ENCODE measurements at places on chromosomes 5 and 9.
A peak's percentile ranks its signal among the peaks of the same experiment; 100 is the strongest.

DNA sequence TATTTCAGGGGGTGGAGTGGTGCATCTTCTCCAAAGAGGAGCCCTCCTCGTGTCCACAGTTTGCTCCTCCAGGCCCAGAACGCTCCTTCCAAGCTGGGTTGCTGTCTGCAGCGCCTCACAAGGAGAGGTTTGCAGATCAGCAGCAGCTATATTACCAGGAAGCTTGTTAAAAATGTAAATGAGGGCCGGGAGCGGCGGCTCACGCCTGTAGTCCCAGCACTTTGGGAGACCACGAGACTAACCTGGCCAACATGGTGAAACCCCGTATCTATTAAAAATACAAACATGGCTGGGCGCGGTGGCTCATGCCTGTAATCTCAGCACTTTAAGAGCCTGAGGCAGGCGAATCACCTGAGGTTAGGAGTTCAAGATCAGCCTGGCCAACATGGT lies 25.0 kb upstream of the FRMPD1 start:
- no peak for DNase-seq

- DNase-seq = no peak
Measured at GRCh38 chr5:67050125-67050524, 146.5 kb downstream of the CD180 start.

DNA sequence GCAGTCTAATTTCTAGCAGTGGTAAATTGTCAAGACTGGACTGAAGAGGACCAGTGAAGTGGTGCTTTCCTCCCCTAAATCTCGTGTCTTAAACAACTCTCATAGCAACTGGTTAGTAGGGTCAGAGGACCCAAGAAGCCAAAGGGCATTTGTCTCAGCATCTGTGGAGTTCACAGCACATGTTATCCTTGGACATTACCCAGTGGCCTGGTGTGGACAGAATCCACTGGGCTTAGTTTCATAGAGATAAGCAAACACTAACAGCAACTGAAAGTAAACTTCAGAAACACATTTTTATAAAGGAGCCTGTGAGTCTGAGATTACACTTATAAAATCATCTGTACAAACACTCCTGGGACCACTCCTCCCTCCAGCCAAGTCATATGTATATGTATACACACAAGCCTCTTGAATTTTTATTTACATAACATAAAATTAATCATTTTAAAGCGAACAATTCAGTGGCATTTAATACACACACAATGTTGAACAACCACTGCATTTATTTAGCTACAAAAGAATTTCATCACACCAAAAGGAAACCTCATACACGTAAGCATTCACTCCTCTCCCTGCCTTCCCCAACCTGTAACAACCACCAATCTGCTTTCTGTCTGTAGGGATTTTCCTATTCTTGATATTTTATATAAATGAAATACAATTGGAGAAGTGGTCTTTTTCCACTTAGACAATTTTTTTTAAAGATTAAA lies 457.8 kb downstream of the RASEF start:
- DNase-seq = no peak

DNA sequence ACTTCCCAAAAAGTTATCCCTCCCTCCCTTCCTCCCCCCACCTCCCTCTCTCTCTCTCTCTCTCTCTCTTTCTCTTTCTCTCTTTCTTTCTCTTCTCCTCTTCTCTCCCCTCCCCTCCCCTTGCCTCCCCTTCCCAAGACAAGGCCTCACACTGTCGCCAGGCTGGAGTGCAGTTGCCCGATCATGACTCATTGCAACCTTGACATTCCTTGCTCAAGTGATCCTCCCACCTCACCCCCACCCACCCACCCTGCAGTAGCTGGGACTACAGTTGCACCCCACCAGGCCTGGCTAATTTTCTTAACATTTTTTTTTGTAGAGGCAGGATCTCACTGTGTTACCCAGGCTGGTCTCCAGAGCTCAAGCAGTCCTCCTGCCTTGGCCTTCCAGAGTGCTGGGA lies 32.8 kb downstream of the VPS13A start:
- DNase-seq = no peak

DNA sequence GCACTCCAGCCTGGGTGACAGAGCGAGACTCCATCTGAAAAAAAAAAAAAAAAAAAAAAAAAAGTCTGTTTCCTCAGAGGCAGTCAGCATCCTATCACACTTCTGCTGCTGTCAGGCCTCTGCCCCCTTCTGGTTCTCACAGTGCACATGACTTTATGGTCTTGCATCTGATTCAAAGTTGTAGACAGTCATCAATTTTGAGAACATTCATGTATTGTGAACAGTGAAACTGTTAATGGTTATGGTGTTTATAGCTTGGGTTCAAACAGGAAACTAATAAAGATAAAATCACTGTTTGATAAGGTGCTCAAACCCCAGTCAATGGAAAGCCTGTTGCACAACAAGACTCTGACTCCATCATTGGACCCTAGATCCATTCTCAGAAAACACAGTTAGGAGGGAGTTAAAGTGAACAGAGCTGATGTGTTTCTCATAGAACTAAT lies 61.4 kb downstream of the FOXD1 start:
- no peak for DNase-seq

DNA sequence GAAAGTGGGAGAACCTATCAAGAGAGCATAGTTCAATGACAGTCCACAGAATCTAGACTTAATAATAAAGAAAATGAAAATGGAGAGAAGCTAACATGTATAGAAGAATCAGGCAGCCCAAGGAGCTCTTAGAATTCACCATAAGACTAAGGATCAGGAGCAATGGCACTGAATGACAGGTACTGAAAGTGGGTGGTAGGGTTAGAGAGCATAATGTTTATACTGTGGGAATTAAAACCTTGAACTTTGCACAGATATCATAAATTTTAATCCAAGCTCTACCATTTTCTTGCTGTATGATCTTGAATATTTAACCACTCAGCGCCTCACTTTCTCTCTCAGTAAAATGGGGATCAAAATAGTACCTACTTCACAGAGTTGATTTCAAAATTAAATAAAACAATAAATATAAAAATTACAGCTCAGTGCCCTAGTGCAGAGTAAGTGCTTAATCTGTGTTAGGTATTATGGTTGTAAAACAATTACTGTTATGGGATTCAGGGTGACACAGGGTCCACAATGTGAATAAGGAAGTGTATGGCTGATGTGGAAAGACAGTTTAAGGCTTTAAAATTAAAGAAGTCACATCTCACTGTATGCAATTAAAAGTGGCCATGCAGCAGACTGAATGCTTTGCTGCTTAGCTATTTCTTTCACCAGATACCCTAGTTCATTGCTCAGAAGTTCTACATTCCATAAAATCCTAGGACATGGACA lies 319.8 kb downstream of the HINT1 start:
- no peak for DNase-seq

GRCh38 chr5:4082966-4083564 lies 487.4 kb downstream of the IRX1 start:
- DNase-seq = no peak

DNA sequence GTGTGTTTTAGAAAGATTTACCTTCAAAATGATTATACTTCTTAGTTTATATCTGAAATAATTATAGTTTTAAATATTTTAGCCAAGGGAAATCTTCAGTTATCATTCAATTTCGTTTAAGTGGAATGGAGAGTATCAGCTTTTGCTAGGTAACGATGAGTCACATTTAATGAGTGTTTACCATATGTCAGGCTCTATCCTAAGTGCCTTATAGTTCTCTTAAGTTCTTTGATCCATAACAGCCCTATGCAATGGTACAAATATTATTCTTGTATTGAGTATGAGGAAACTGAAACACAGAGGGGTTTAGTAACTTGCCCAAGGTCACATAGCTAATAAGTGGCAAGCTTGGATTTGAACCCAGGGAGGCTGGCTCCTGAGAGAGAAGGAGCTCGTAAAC lies 37.5 kb upstream of the SHB start:
- DNase-seq = no peak

GRCh38 chr5:58143181-58143580 lies 316.7 kb downstream of the PLK2 start:
- DNase-seq = no peak

DNA sequence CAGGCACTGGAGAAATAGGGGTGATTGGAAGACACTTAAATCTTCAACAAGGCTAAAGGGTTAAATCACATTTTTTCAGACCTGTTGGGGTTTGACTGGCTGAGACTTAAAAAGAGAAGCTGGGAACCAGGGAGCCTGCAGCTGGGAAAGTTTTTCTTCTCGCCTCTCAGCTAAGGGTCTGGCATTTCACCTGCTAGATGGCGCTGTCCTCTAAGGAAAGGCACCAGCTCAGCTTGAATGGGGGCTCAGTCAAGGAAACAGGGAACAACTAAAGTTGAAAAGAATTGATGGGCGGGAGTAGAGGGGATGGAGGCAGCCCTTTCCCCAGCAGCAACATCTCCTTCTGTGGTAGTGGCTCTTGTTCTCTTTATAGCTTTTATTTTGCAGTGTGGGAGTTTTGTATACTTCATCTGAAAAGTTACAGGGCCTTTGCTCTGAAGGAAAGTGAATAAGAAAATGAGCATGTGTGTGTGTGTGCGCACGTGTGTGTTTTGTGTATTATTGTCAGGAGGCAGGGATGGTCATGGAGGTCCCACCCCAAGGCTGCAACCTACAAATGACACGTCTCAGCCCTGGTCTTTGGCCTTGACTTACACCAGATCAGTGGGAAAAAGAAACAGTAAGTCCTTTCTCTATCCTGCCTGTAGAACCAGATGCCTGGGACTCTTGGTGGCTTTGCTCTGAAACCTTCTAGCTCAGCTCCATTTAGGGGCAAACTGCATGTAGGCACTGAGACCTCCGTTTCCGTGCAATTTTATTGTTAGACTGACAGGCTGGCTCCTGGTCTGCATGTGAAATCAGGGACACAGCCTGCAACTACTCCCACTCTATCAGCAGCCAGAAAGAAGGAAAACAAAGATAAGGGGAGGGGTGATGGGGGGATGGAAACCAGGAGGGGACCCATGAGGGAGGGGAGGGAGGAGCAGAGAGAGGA lies 316.2 kb upstream of the CLINT1 start:
- no peak for DNase-seq

DNA sequence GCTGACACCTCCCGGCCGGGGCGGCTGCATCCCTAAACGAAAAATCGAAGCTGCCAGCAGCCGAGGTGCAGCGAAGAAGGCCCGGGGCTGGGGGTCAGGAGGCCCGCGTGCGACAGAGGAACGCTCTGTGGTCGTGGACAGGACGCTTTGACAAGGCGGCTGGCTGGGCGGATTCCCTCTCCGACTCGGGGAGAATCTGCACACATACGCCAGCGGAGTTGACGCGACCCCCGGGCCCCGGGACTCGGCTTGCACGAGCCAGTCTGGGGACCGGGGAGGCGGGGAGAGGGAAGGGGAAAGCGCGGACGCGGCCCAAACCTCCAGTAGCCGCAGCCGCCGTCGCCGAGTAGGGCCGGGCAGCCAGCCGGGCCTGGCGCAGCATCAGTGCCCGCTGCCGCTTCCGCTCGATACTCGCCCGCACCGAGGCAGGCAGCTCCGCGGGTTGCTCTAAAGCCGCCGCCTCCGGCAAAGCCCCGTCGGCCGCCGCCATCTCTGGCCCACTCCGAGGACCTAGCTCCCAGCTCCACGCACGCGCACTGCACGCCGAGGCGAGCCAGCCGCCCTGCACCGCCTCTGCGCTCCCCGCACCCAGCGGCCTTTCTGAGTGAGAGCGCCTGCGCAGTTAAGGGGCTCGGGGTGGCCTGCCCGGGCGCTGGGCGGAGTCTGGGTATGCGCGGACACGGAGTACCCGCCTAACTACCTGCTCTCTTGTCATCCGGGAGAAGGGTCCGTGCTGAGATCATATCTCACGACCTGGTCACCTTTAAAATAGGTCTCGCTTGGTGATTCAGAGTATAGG lies at the start of gene XPA:
Gene XPA (minus strand): TSS at position 538 of the 799 bp plus-strand sequence. CDS start 48 bp downstream, at position 490.
- peak; percentile 83 for DNase-seq

GRCh38 chr9:110444911-110445310 lies 107.2 kb upstream of the TXNDC8 start:
- DNase-seq = no peak

DNA sequence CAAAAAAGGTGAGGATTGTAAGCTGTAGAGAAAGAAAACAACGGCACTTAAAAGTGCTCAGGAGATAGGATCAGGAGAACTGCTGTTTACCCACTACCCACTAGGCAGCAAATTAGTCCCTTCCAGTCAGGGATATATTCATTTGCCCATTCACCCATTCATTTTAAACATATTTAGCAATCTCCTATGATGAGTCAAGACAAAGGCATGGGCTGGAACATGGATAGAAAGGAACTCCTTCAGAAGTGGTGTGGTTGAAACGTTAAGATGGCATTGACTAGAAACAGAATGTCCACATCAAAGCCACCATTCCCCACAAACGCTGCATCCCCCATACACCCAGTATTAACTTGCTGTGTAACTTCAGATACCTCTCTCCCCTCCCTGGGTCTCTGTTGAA lies 225.7 kb downstream of the ASTN2 start:
- no peak for DNase-seq

- no peak for DNase-seq
Measured at GRCh38 chr9:122040561-122041242, 52.4 kb downstream of the TTLL11 start.

GRCh38 chr5:166172597-166172996 lies 2118.8 kb upstream of the WWC1 start:
- no peak for DNase-seq
